ENCODE measurements at places on chromosomes 2 and 18.

DNA sequence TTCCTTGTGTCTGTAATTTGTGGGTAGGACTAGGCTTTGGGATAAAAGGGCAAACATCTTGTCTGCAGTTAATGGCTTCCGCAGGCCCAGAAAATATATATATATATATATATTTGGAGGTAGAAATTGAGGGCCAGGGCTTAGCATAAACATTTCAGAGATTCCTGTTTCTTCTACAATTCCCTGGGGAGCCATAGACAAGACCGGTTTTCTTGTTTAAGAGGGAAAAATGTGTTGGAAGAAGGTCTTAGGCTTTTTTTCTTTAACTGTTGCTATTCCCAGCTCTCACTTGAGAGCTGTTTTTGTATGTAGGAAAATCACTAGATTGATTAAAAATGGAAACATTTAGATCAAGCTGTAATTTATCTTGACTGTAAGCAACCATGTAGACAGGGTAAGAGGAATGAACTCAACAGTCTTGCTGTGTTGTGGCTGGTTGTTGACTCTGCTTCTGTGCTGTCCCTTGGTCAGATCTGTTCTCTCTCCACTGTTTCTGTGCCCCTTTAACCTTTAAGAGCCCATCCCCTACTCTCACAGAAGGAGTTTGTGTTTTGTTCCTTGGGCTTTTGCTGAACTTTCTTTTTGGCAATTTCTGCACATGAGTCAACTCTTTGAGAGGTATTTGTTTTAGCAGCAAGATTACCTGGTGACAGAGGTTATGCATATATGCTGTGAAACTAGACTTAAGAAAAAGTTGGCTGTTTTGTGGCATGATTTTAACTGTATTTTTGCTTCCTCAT is 58.3 kb downstream of the EFEMP1 start:
- no peak for DNase-seq

DNA sequence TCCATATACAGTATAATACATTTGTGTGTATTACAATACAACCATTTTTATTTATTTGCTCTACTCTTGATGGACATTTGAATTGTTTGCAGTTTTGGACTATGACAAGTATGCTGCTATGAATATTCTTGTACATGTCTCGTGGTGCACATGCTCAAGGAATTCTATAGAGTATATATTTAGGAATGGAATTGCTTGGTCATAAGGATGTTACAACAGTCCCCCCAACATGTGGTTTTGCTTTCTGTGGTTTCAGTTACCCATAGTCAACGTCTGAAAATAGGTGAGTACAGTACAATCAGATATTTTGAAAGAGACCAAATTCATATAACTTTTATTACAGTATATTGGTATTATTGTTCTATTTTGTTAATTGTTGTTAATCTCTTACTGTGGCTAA is 24.1 kb upstream of the PLEKHM3 start:
- no peak for DNase-seq

DNA sequence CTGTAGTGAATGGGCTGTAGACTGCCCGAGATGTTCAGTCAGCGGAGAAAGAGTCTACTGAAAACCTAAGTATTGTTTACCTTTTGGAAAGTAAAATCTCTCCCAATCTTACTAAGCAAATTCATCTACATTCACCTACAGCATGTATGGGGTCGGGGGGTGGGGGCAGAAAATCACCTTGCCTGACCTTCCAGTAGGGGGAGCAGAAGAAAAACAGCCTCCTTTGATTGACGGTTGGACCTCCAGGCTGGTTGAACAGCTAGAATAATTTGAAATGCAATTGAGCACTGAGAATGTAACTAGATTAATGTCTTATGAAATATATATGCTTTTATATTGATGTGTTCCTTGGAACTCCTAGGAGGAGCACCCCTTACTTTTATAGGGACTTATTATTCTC is 10.0 kb downstream of the LRATD1 start:
- no peak for DNase-seq

DNA sequence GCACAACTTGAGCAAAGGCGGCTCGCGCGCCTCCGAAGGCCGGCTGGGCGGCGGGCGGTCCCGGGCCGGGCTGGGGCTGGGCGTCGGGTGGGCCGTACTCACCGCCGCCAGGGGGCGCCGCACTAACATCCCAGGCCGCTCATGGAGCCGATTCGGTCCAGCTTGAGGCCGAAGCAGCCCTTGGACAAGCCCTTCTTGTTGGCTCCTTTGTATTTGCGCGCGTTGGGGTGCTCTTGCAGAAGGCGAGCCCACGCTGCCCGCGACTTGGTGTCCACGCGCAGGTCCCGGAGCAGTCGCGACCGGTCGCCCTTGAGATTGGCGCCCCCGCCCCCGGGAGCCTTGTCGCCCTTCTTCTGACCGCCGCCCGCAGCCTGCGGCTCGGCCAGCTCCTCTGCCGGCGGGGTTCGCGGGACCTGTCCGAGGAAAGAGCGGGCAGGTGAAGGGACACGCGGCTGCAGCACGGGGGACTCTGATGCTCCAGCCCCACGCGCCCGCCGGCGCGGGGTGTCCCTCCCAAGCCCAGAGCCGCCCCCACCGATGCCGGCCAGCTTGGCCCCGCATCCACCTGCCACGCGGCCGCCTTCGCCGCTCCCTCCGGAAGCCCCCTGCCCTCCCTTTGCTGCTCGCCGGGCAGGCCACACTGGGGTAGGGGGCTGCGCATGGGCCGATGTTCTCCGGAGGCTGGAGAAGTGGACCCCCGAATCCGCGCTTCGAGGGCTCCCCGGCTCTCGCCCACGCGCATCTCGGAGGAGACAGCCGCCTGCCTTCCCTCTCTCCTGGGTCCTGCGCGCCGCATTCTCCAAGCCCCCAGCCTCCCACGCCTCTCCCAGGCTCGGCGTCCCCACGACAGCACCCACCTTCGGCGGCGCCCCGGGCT is 655 bp downstream of the NPPC start:
- DNase-seq: peak; percentile 75

- no peak for DNase-seq
Observed at GRCh38 chr2:84944295-84944909, 26.6 kb upstream of the KCMF1 start.
